Forelimb muscle (tissue), 1 donor: ENCODE measurements at places on chromosomes 16 and 17. TPM values are rescaled to one million over a fixed set of nuclear protein-coding genes. Genes with fewer than 3 reads are reported as not detected.

The CLEC18C gene
- 1.3 TPM for polyA plus RNA-seq

The CCL17 gene
- polyA plus RNA-seq: not detected

The TNS4 gene
- polyA plus RNA-seq: not detected

The KRTAP4-6 gene
- not detected for polyA plus RNA-seq

The ABAT gene
- polyA plus RNA-seq: 17.7 TPM

The LDHD gene
- polyA plus RNA-seq: 3.0 TPM

The MPO gene
- polyA plus RNA-seq: 10.5 TPM

The PRAC2 gene
- polyA plus RNA-seq: not detected

The PLK1 gene
- polyA plus RNA-seq: 10.2 TPM

- no peak for DNase-seq
Measured at GRCh38 chr16:339680-340079, 12.8 kb downstream of the AXIN1 start.

- no peak for DNase-seq
Measured at GRCh38 chr17:58337600-58338453, 9.2 kb upstream of the TSPOAP1 start.

DNA sequence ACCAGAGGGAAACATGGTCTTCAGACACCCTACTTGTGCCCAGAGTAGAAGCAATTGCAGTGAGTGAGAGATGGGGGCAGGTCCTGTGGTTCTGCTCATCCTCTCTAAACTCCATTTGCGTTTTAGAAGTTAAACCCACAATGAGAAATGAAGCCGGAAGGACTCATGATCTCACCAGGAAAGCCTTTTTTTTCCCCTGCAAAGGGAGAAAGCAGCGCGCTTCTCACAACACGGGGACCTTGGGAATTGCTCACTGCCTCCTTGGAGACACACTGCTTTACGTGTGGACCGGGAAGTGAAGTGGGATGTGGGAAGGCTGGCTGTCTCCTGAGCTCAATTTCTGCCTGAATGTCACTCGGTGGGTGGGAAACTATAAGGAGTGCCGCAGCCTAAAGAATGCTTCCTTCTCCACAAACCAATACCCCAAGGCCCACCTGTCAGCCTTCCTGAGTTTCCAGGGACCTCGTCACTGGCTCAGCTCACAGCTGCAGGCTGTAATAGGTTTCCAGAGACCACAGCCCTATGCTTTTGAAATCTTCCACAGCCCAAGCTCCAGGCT is 365.4 kb downstream of the XYLT1 start:
- no peak for DNase-seq

DNA sequence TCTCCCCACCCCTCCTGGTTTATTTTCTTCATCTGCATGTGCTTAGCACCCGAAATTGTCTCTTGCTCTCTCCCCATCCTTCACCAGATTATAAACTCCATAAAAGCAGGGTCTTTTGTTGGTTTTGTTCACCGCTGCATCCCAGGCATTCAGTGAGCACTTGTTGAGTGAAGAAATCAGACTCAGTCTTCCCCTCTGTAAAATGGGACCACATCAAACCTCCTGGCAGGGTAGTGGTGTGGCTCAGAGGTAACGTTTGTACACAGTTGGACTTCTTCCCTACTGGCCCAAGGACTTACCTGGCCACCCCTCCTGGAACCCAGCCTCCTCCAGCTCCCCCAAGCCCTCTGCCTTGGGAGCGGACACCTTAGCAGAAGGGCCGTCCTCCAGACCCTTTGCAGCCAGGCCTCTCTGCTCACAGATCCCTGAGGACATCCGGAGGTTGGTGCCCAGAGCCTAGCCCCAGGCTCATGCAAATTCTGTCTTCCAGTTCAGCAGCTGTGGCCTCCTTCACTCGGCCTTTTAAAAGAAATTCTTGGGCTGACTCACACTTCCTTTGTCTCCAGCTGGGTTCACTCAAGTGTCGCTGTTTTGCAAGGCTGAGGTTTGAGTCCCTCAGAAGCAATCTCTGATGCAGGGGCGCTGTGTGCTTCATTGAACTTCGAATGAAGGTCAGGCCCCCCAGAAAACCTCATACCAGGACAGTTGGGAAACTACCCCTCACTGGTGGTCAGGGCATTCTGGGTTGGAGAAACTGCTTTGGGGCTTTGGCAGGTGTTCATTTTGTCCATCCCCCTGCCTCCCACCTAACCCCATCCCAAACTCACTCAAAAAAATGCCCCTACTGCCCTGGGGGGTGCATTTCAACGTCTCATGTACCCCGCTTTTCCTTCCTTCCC is 16.8 kb upstream of the RMI2 start:
- DNase-seq: peak; percentile 65

GRCh38 chr16:80924372-80924978 is 82.2 kb downstream of the CMC2 start:
- no peak for DNase-seq

GRCh38 chr17:55660178-55660886 is 62.3 kb downstream of the TMEM100 start:
- no peak for DNase-seq

GRCh38 chr17:50899559-50900319 is 33.6 kb upstream of the TOB1 start:
- no peak for DNase-seq

GRCh38 chr16:66581246-66581952 is 2.1 kb downstream of the CMTM2 start:
- DNase-seq: no peak

DNA sequence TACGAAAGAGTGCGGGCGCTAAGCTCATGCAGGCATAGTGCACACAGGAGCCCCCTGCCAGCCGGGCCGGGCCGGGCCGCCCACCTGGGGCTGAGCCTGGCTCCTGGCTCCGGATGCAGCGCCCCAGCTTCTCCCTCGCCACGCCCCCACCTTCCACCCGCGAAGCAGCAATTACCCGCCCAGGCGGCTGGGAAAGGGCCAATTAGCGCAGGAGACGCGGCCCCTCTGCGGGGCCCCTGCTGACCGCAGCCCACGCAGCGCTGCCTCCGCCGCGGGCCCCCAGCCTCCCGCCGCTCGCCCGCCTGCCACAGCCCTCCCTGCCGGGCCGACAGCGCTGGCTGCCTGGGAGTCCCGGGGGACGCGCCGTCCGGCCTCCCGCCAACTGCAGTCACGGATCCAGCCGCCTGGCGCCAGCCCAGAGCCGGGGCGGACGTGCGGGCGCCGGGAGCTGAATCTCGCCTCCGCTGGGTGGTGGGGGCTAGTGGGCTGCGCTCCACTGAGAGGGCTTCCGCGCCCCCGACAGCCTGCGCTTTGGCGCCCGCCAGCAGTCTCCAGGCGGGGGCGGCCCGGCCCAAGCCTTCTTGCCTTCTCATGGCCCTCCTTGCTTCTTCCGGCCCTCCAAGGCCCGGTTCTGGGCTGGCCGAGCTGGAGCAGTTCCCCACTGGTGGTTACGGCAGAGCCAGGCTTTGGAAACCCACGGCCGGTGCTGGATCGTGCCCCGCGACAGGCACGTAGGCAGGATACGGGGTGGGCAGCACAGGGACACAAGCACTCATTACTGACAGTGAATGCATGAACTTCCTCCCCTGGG is 14.9 kb upstream of the CBFB start:
- DNase-seq: no peak

DNA sequence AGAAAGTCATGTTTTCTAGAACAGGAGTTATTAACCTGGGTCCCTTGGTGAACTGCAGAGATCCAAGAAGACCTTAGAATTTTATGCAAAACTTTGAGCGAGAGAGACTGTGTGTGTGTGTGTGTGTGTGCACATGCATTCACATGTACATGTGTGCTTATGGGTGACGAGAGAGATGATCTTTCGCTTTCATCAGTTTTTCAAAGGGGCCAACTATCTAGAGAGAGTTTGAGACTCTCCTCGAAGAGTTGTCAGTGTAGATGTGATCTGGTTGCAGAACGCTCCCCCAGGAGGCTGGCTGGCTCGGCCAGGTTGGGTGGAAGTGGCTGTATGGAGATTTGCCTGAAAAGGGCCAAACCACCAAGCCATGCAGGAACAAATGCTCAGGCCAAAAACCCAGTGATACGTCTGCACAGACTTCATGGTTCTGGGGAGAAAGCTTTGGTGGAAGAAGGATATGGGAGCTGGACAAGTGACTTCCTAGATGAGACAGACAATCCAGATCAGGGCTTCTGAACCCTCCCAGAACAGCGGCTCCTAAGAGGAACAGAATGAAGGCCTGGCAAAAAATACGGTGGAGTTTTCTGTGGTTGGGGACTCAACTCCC is 6.1 kb downstream of the PIK3R5 start:
- DNase-seq: no peak

DNA sequence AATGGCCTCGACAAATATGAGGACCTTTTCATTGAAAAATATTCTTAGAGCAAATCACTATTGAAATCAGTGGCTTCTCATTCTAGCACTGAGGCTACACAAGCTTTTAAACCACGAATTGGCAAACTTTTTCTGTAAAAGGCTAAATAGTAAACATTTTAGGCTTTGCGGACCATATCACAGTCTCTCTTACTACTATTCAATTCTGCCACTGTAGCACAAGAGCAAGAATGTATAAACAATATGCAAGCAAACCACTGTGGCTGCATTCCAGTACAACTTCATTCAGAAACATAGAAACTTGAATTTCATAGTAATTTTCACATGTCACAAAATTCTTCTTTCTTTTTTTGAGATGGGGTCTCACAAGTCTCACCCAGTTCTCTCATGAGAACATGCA is 49.1 kb downstream of the PHLPP2 start:
- no peak for DNase-seq

DNA sequence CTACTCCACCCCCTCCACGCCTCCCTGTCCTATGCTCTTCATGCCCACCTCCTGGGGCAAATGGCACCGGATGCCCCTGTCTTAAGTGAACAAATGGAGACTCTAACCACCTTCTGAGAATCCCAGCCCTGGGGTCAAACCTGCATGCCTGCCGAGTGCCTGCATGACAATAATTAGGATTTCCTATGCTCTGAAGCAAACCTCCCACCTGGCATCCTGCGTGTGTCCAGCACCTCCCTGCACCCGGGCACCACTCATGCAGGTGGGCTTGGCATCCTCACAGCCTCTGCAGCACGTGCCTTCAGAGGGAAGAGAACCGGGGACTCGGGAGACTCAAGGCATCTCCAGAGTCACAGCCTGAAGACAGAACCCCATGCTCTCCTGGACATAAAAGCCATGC is 11.2 kb upstream of the KIFC3 start:
- DNase-seq: no peak

DNA sequence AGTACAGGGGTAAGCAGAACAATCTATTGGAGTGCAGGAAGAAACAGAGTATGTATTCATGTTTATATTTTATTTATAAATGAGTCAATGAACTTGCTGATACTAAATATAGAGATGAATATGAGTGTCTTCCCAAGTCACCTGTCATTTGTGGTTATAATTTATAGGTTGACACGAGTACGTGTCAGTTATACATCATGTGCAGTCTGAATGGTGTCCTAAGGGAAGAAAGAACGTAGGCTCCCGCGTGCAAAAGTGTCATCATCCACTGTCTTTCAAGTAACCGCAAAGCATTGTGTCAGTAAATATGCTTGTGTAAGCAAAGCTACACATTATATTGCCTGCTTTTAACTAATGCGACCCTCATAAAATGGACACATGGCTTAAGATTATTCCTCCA is 786.1 kb downstream of the KCNJ2 start:
- no peak for DNase-seq

DNA sequence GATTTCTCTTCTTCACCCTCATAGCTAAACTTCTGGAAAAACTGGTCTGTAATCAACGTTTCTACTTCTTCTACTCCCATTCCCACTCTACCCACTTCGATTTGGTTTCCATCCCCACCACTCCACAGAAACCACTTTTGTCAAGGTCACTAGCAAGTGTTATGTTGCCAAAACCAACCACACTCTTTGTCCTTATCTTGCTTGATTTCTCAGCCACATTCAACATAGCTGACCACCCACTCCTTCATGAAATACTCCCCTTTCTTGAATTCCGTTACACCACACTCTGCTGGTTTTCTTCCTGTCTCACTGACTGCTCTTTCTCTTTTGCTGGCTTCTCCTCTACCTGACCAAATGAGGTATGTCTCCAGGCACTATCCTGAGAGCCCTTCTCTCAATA is 11.9 kb downstream of the IKZF3 start:
- no peak for DNase-seq

GRCh38 chr16:53415504-53415903 is 18.8 kb upstream of the RBL2 start:
- no peak for DNase-seq

DNA sequence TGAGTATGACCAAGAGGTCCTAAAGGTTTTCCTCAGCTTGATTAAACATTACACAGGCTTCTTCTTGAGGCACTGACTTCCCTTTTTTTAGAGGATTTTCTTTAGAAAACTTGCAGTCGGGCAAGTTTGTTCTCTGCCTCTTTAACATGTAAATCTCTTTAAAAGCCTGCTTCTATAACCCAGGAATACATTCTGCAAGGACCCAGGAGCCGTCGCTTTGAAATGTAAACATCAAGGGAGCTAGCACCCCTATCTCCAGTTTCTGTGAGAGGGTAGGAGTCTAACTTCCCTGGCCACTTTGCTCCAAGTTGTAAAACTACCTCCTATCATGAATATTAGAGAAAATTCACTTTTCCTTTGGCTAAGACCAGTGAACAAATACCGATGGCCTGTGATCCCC is 201.5 kb upstream of the CPHXL start:
- no peak for DNase-seq

- peak; percentile 22 for DNase-seq
Measured at GRCh38 chr17:56939869-56940484, 20.9 kb downstream of the COIL start.

- DNase-seq: no peak
Measured at GRCh38 chr16:27595475-27595874, 45.5 kb downstream of the KATNIP start.

GRCh38 chr17:77437747-77438146 is 297.0 kb downstream of the SEC14L1 start:
- no peak for DNase-seq

GRCh38 chr16:23651943-23652468 is 10.7 kb downstream of the DCTN5 start:
- DNase-seq: no peak

- DNase-seq: no peak
Measured at GRCh38 chr16:25289466-25289865, 31.8 kb upstream of the ZKSCAN2 start.

DNA sequence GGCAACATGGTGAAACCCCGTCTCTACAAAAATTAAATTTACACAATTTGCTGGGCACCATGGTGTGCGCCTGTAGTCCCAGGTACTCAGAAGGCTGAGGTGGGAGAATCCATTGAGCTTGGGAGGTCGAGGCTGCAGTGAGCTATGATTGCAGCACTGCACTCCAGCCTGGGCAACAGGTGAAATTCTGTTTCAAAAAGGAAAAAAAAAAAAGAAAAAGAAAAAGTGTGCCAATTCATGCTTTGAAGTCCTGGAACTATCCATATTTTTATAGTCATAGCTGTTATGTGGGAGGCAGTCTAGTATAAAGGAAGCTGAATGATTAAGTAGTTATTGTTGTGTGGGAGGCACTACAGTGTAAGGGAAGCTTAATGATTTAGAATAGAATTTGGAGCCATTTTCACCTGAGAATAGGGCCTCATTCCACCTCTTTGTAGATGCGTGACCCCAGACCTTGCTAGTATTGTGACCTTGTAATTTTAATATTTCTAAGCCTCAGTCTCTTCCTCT is 31.6 kb downstream of the IQCK start:
- no peak for DNase-seq

DNA sequence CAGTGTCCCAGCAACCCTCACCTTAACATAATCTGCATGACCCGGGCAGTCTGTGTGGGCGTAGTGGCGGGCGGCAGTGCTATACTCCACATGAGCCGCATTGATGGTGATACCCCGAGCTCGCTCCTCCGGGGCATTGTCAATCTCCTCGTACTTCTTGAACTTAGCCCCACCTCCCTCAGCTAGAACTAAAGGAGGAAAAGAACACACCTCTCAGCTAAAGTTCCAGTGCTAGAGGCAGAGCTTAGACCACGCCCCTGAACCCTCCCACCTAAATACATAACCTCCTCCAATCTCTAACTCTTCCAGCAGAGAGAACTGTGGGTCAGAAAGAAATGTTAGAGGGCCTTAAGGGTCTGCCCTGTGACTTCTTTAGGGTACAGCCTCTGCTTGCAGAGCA is 855 bp downstream of the TUFM start:
- DNase-seq: no peak
